NCI-H1417 treated with DMSO at 0.1 percent for 48 hours (cell line): ENCODE measurements at places on chromosomes 6 and 20.

DNA sequence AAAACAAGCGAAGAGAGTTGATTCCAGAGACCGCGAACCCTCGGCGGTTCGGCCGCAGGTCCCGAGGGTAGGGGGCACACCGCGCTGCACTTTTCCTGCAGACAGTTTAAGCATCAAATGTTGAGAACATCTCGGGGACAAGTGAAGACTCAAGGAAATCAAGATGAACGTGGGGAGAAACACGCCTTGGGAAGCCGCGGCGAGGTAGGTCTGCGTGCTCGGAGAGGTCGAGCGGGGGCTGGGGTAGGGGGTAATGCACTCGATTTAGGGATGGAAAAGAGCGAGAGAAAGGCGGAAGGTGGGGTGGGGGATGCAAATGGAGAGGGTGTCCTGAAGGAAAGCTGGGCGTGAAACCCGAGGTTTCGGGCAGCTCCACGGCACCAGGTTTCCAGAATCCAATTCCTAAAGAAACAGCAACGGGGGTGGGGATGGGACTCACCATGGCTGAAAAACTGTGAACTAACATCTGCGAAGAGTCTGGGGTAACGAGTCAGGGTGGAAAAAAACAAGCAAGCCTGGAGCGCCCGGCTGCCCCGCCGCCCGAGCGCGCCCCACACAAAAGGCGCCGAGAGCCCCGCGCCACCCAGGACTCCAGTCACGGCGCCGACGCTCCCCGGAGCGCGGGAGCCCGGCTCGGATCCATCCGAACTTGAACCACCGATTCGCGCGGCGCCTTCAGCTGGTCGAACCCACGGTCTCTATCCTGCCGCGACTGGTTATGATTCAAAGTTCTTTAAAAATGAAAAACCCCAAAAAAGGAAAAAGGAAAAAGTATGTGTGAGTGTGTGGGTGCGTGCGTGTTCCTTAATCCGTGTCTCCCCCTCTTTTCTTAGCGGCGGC, 3.5 kb downstream of the TFAP2A start:
- DNase-seq, result no peak

DNA sequence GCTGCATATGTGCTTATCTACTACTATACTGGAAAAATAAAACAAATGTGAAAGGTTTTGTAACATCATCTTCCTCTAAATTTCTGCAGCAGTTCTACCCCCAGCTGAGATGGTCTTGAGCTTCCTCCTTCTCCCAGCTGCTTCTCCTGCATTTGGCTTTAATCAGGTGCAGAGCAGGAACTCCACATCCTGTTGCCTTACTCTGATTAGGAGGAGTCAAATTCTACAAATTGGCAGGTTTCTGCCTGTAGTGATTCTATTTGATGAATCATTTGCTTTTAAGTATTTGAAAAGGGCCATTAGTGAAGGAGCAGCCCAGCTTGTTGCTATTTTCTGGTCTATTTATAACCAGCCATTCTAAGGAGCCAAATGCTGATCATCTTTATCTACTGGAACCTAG, 224.5 kb downstream of the GMDS start:
- DNase-seq, result no peak

DNA sequence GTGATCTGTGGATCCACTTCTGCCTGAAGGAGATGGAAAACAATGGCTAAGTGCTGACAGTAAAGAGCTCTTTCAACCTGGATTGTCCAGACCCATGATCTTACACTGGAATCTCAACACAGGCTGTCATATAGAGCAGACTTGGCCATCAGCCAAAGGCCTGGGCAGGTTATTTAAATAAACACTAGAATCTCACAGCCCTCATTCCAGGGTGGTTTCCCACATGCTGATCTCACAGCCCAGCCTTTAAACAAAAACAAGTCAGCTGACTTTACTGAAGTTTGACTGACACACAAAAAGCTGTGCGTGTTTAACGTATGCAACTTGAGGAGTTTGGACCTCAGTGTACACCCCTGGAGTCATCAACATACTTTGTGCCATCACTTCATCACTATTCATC, 28.4 kb downstream of the SYNDIG1 start:
- no peak for DNase-seq

GRCh38 chr20:31760519-31761240, 21.6 kb downstream of the TPX2 start:
- DNase-seq, result no peak

GRCh38 chr6:148700741-148701311, 46.0 kb upstream of the UST start:
- DNase-seq, result no peak

- no peak for DNase-seq
Measured at GRCh38 chr6:21198032-21198640, 395.4 kb upstream of the SOX4 start.

- DNase-seq, result no peak
Measured at GRCh38 chr6:135323202-135323668, 142.1 kb downstream of the MYB start.

DNA sequence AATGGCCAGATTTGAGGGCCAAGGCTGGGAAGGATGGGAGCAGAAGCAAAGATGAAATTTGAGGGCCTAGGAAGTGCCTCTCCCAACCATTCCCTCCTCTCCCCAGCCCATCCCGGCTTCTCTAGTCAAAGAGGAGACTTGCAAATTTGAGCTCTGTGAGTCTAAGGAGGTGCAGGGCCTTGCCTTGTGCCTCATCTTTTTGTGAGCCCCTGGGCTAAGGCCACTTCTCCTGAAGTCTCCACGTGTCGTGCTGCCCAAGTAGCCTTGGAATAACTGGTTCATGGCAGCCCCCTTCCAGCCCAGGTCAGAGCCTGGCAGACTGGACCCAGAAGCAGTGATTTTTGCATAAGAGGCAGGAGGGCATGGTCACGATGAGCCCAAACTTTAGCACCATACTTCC, 6.7 kb downstream of the PTGIS start:
- no peak for DNase-seq

DNA sequence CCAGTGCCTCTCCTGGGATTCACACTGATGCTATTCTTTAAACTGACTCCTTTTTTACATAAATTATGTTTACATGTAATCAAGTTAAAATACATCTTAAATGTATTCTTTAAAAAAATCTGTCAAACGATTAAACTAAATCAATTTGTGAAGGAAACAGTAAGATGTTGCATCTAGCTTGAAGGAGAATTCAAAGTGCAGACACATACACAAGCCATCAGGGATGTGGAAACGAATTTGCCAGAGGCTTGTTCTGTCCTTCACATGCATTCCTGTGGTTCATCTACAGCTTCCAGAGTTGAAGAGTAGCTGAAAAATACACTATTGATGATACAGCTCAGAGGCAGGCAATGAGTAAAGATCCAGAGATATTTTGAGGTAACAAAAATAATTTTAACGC, 7.3 kb upstream of the BPIFB3 start:
- DNase-seq, result no peak

DNA sequence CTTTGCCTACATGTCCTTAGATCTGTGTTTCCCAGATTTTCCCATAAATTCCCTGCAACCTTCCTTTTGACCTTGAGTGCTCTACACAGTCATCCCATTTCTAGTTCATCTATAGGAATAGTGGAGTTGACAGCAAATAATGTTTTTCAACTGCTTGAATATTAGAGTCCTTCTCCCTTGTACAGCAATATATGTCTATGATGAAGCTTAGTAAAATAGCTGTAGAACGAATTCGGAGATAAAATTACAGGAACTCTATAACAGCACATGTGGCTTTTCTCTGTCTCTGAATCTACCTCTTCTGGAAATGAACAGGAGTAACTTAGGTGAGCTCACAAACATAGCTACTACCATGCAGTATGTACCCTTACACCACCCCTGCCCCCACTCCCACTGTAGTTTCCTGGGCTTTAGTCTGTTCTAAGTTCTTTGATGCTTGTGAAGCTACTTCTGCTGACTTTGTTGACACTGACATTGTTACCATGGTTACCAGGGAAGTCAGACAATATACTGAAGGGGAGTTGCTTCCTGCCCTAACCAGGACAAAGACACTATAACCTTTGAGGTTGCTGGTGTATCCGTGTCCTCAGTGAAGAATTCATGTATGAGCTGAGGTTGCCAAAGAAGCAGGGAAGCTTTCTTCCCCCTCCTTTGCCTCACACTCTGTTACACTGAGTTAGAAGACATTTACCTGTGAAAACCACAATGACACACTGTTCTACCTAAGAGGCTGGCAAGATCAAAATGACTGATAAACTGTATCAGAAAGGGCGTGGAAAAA, 35.8 kb upstream of the SHLD1 start:
- DNase-seq, result no peak

GRCh38 chr20:37816726-37817125, 86.2 kb upstream of the VSTM2L start:
- no peak for DNase-seq

- no peak for DNase-seq
Measured at GRCh38 chr20:62597416-62598115, 44.7 kb upstream of the SLCO4A1 start.

GRCh38 chr6:38180586-38180985, 361.1 kb downstream of the ZFAND3 start:
- DNase-seq, result no peak

DNA sequence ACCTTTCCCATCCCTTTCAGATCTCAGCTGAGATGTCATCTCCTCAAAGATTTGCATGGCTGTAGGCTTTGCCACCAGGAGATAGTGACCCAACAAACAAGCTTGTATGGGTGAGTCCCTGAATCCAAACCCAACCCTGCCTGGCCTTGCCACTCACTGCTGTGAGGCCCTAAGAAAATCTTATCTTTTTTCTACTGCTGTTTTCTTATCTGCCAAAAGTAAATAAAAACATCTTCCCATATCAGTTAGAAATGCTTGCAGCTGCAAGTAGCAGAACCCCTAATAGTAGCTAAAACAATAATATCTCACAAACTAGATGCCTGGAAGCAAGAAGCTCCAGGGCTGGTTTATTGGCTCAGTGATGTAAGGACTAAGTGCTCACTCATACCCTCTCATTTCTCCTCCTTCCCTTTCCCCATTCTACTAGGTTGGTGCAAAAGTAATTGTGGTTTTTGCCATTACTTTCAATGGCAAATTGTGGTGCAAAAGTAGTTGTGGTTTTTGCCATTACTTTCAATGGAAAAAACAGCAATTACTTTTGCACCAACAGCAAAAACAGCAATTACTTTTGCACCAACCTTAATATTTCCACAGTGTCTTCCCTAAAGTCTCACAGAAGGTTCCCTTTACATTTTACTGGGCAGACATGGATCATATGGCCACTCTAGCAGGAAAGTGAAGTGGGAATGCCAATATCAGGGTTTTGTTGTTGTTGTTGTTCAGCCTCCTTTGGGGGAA, 56.7 kb upstream of the PSMF1 start:
- no peak for DNase-seq
